Lung (tissue), 17 donors: ENCODE measurements at places on chromosomes 2 and 18. TPM values are rescaled to one million over a fixed set of nuclear protein-coding genes. Genes with fewer than 3 reads are reported as not detected.

The CDCA7 gene
- polyA plus RNA-seq, result 1.3 TPM

DNA sequence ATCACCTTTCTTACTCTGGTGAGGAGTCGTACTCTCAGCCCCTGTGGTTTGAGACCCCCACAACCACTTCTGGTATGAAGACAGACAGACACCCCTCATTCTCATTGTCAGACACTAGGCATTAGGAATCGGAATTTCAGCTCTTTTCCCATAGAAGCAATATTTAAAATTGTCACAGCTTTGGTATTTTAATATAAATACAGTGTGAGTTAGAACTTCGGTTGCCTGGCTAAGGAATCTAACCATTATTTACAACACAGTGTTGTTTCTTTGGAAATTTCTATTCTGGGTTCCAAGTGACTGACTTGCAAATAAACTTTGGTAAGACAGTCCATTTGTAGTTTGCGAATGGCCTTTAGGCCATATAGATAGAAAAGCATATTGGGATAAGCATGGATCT is 318.1 kb downstream of the PARD3B start:
- no peak for DNase-seq

The POTEE gene
- polyA plus RNA-seq, result not detected

DNA sequence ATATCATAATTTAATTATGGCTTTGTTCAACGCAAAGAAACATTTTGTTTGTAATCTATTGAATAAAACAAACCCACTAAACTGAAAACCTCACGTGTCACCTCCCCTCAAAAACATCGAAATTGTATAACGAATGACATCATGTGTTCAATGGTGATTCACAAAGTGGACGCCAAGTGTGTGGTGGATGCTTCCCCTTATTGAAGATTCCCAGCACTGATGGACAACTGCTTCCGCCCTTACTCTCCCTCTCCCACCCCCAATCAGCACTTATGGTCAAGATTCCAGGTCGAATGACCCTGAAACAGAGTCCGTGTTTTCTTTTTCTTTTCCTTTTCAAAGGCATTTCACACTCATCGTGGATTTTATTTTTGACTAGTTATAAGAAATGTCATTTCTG is 383.0 kb upstream of the SMIM21 start:
- peak; percentile 79 for DNase-seq

The HOXD1 gene
- polyA plus RNA-seq, result 0.90 TPM
